ENCODE measurements at places on chromosomes 5 and 9.
A peak's percentile ranks its signal among the peaks of the same experiment; 100 is the strongest.

GRCh38 chr5:148336704-148337435 is 1.5 kb downstream of the SPINK9 start:
- no peak for DNase-seq

GRCh38 chr5:135834639-135835529 is at the start of gene SLC25A48:
TSS of gene SLC25A48 (plus strand) at chr5:135834663. CDS start at chr5:135834848, 185 bp downstream.
- peak; percentile 76 for DNase-seq

GRCh38 chr5:95178046-95178651 is 106.7 kb downstream of the MCTP1 start:
- DNase-seq = peak; percentile 96

- DNase-seq = no peak
Measured at GRCh38 chr5:149240354-149240998, 31.2 kb upstream of the AFAP1L1 start.

GRCh38 chr9:127166111-127166510 is 43.7 kb upstream of the ANGPTL2 start:
- no peak for DNase-seq

- DNase-seq = peak; percentile 67
Measured at GRCh38 chr5:132655821-132656773, 1.9 kb upstream of the IL13 start.

DNA sequence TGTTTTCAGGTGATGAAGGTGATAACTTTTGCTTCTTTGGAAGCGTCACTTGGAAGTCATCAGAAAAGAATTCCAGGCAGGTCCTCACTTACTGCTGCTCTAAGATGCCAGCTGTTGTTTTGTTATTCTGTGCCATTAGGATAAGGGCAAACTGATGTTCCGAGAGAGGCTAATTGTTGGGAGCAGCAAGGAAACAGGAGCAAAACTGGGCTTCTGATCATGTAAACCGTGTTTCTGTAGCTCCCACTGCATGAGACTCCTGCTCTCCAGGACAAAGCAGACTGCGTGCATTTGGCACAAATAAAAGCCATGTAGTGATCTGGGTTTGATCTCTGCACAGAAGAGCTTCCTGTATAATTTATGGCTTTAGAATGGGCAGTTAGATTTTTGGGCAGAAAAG is 248.2 kb downstream of the MAN2A1 start:
- DNase-seq = no peak

DNA sequence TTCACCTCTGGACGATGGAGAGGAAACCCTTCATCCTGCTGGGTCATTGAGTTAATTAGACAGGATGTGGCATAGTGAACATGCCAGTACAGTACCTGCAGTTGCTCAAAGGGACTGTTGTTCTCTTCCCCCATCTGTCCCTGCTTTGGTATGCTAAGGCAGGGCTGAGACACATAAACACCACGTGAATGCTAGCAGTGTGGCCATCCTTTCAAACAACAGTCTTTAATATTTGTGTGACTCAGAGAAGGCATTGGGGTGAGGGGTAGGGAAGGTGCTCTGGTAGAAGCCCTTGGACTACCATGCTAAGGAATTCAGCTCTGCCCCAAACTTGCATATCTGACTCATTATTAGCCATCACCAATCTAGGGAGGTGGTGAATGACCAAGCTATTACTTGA is 180.2 kb upstream of the ZNF618 start:
- DNase-seq = no peak

- no peak for DNase-seq
Measured at GRCh38 chr5:2724831-2725230, 26.6 kb downstream of the IRX2 start.

- DNase-seq = no peak
Measured at GRCh38 chr9:91405343-91406077, 18.1 kb downstream of the NFIL3 start.

DNA sequence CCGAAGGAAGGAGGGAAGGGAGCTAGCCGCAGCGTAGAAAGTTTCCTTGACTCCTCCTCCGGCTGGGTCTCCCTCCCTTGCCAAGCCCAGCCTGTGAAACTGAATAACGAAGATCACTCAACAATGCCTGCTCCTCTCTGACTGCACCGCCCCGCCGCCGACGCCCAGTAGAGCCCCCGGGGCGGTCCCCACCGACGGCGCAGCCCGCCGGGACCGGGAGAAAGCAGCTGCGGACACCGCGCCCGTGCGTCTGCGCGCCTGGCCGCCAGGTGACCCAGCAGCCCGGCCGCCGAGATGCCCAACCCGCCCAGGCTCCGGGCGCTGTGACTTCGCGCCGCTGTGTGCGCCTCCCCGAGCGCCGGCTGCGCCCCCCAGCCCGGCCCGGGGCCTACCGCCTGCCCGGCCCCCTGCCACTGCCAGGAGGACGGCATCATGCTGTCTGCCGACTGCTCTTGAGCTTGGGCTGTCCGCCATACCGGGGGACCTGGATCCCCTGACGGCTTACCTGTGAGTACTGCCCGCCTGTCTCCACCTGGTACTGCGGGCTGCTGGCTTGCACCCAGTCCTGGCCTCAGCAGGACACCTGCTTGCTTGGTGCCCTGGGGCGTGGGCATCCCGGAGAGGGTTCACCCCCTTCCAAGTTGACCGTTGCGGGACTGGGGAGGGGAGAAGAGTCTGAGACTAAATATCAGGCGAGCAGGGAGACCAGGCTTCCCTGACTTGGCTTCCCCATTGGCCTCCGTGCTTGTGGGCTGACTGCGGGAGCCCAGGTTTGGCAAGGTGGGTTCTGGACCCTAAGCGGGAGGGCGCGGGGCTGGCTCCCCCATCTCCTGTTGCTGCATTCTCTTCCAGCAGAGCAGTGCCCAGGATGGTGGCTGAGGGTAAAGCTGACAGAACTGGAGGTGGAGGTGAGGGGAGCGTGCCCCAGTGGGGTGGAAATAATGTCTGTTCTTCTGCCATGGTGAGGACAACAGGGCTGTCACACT is 26.2 kb upstream of the SPTLC1 start:
- peak; percentile 76 for DNase-seq

DNA sequence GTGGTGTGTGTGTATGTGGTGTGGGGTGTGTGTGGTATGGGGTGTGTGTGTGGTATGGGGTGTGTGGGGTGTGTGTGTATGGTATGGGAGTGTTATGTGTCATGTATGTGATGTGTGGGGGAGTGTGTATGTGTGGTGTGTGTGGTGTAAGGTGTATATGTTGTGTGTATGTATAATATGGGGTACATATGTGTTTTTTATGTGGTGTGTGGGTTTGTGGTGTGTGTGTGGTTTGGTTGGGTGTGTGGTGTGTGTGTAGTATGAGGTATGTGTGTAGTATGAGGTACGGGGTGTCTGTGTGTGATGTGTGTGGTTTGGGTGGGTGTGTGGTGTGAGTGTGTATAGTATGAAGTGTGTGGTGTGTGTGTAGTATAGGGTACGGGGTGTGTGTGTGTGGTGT is 11.4 kb downstream of the ECSCR start:
- DNase-seq = no peak

DNA sequence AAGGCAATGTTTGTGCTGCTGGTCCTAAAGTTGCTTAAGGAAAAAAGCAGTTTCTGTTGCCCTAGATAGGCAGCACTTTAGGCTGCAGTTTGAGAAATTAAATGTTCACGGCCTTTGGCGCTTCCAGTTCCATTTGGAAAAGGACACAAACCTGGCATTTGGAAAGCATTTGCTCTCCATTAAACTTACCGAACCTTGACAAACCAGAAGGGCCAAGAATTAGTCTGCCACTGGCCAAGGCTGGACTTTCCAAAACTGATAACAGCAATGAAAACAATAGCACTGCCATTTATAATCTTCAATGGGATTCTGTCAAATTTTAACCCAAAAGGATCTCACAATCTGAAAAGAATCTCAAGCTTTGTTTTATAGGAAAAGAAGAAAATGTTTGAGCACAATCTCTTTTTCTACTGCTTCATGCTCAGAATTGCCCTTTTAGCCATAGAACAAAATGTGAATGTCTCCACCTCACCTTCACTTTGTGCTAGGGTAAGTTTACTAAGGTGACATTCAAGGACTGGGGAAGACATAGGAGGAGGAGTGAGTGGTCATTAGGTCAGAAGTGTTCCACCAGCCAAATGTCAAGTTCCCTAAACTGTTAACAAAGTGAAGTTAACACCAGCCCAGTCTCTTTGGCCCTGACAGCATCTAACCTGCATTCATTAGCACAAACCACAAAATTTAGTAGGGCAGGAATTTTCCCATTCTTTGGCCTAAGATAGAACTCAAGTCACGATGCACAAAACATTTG is 583.4 kb upstream of the DMAC1 start:
- peak; percentile 16 for DNase-seq

DNA sequence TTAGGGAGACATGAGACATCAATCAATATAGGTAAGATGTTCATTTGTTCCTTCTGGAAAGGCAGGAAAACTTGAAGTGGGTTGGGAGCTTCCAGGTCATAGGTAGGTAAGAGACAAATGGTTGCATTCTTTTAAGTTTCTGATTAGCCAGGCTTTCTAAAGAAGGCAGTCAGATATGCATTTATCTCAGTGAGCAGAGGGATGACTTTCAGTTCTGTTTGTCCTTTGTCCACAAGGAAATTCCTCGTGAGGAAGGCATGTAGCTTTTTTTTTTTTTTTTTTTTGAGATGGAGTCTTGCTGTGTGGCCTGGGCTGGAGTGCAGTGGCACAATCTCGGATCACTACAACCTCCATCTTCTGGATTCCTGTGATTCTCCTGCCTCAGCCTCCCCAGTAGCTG is 155.3 kb upstream of the ABCA1 start:
- DNase-seq = no peak

- DNase-seq = peak; percentile 34
Measured at GRCh38 chr9:27088981-27089380, 20.0 kb upstream of the TEK start.

DNA sequence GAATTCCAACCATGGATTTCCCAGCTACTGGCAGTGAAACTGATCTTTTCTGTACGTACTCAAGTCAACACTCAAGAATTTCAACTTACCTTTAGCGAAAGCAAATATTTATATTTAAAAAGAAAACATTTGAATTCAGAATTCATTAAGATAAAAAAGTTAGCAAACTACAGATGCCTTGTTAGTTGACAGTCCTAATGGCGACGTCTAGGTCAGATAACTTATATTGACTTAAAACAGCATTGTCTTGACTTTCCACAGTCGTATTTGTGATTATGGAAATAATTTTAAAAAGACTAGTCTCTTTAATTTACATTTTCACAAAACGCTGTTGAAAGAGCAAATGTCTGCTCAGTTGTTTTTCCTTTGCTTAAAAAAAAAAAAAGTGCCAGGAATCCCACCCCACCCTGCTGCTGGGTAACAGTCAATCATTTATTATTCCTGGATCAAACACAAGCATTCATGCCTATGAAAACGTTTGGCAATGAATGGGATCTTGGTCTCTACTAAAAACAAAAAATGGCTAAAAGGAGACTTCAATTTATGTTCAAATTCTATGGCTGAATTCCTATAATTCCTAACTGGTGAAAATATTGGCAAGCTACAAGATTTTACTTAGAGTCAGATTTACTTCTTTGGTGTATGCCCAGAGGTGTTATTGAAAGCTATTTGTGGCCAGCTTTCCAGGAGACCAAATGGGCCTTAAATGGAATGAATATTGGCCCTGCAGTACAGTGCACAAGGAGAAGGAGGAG is 22.0 kb downstream of the OR2S2 start:
- peak; percentile 92 for DNase-seq

DNA sequence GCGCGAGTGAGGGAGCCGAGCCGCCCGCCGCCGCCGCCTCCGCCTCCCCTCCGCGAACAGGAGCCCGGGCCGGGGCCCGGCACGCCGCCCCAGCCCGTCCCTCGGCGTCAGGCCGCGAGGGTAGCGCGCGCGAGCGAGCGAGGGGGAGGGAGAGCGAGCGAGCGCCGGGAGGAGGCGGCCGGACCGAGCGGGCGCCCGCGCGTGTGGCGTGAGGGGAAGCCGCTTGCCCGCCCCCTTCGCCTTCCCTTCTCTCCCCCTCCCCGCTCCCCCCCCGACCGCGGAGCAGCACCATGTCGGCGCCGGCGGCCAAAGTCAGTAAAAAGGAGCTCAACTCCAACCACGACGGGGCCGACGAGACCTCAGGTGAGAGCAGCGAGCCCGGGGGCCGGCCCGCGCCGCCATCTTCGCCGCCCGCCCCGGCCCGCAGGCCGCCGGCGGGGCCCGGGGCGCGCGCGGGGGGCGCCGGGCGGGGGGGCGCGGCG is 312 bp downstream of the SET start:
- DNase-seq = no peak

DNA sequence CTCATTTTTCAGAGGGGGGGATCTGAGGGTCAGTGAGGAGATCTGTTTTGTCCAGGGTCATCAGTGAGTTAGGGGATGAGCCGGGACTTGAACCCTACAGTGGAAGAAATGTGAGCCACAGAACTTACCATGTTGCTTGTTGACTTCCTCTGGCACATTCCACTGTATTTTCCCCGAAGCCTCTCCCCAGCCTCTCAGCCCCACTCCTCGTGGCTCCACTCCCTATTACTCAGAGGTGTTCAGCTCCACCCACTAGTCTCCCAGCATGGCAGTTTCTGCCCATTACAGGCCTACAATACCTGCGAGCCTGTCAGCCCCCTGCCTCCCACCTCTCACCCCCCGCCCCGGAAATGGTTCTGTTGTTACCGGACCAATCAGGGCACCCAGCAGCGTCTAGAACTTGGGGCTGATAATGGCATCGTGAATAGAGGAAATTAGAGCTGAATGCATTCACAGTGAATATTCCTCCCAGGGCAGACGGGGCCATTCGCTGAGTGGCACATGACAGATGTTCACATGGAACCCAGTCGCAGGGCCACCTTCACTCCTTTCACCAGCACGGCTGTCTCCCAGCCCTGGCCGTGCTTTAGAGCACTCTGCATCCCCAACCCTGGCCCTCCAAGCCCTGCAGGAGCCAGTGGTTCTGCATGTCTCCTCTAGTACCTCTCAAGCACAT is 81.6 kb downstream of the KCNIP1 start:
- peak; percentile 30 for DNase-seq

- no peak for DNase-seq
Measured at GRCh38 chr5:960551-960950, 48.1 kb upstream of the NKD2 start.

GRCh38 chr9:130994135-130995085 is 14.6 kb upstream of the LAMC3 start:
- peak; percentile 45 for DNase-seq

DNA sequence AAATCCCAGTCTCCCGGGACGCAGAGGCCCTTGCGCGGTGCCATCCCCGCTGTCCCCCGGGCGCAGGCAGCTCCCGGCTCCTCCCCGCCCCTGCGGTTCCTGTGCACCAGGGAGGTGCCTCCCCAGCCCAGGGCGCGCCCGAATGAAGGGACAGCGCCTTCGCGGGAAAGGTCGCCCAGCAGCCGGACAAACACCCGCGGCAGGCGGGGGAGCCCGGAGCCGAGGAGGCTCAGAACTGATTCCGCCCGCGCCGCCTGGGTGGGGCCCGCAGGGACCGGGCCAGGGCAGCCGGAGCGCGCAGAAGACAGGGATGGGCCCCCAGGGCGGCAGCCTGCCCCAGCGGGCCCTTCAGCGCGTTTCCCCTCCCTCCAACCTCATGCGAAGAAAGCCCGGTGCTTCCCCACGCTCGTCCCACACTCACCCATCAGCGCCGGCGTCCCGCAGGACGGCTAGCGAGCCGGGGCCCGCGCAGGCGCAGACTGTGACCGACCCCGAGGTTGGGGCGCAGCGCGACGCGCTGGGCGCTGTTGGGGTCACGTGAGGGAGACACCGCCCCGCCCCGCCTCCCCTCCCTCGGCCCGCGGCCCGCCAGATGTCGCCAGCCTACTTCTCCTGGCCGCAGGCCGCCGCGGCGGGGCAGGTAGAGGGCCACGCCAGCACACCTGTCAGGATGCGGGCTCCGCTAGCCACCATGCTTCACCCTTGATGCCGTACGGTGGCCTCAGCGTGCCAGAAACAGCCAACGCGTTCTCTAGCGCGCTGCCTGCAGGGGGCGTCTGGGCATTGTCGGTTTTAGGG is at the start of gene SLC25A51:
Gene SLC25A51 (minus strand): TSS at position 481 of the 798 bp plus-strand sequence. CDS start 15,577 bp downstream, outside the sequence.
- peak; percentile 96 for DNase-seq
